ENCODE measurements at places on chromosomes 3 and 15. TPM values are rescaled to one million over a fixed set of nuclear protein-coding genes. Genes with fewer than 3 reads are reported as not detected.

INSYN1 gene
- not detected for total RNA-seq

INKA1 gene
- 1.7 TPM for total RNA-seq

ACKR2 gene
- total RNA-seq, result 0.92 TPM

ITGA11 gene
- total RNA-seq, result not detected

NPAP1 gene
- total RNA-seq, result not detected
